Stimulated activated CD4-positive, alpha-beta T cell treated with anti-CD3 and anti-CD28 coated beads, Interleukin-12 subunit alpha, Interleukin-12 subunit beta, amount 100 ng/mL, for 24 hours (primary cell): ENCODE measurements at places on chromosomes 4 and X.

GRCh38 chrX:113947548-113947947, 636.3 kb upstream of the HTR2C start:
- DNase-seq, result no peak

- no peak for DNase-seq
Observed at GRCh38 chrX:132277953-132278614, 58.8 kb upstream of the RAP2C start.

DNA sequence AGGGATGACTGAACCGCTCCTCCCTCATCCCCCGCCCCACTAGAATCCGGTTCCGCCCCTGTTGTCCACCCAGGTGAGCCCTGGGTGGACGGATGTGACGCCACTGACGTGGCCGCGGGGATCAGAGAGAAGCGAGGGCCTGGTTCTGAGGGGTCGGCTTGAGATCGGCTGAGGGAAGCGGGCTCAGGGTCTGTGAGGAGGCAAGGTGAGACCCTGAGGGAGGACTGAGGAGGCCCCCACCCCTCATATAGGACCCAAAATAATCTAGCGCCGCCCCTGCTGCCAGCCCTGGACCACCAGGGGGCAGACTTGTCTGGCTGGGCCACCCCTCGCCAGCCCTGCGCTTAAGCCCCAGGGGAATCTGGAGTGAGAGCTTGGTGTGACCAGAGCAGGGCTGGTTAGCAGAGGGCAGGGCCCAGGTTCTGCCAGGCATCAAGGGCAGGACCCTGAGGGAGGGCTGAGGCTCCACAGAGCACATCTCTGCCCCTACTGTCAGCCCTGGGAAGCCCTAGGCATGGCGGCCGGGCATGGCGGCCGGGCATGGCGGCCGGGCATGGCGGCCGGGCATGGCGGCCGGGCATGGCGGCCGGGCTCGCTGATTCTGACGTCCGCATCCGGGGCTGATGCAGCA, at the start of gene MAGEA8:
TSS of gene MAGEA8 (plus strand) at position 103 of the 631 bp plus-strand sequence. CDS start 3,090 bp downstream, outside the sequence.
- no peak for DNase-seq

DNA sequence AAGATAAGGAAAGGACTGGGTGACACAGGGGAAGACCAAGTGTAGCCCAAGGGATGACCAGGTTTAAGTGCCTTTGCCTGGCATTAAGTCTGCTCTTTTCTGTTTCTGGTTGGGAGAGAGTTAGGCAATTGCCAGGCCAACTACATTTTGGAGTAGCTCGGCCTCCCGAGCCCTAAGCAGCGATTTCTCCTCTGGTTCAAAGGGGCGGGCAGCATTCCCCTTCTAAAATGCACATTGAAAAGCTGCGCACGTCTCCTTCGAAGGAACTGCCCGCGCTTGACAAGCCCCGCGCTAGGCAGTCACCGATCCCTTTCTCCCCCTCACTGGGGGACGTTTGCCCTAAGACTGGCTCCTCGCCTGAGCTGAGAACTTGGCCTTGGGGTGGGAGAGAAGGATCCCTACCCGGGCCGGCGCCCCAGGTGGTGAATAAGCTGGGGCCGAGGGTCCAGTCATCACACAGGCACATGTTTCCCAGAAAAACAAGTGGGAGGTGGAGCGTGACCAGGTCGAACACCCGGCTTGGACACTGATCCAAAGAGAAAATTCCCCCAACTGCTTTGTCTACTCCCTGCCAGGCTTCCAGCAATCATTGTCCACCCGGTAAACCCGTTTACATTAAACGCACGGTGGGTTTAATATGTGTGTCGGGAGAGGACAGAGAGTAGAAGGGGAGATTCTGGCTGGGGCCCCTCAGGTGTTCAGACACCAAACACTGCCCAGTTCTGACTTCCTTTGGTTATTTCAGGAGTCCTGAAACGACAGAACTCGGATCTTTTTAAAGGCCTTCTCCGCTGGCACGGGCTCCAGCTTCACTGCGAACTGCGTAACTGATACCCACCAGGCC, 4.0 kb downstream of the ARX start:
- no peak for DNase-seq
